HEK293T (cell line): ENCODE measurements at places on chromosomes 6 and 20.

DNA sequence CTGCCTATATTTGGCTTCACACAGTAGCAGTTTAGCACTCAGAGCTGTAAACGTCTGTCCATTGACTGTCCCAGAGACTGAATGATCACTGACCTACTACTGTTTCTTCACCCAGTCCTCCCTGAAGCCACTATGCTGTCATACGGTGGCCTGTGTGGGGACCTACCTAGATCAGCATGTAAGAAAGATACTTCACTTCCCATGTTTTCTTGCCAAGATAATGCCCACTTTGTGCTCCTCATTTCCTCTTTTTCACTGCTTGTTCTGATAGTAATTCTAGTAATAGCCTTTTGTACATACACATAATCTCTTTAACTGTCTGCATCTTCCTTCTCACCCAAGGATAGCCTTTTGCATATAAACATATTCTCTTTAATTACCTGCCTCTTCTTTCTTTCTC is 109.9 kb upstream of the TIAM2 start:
- no peak for DNase-seq

GRCh38 chr20:6863355-6863754 is 95.9 kb downstream of the BMP2 start:
- no peak for DNase-seq

- no peak for DNase-seq
Measured at GRCh38 chr6:7891078-7891872, 19.3 kb downstream of the TXNDC5 start.

GRCh38 chr20:59455402-59456341 is 148.7 kb upstream of the PHACTR3 start:
- DNase-seq = peak; percentile 49

- DNase-seq = no peak
Measured at GRCh38 chr6:93962566-93962965, 543.2 kb upstream of the EPHA7 start.

GRCh38 chr20:10359621-10360040 is 74.4 kb downstream of the MKKS start:
- DNase-seq = no peak

DNA sequence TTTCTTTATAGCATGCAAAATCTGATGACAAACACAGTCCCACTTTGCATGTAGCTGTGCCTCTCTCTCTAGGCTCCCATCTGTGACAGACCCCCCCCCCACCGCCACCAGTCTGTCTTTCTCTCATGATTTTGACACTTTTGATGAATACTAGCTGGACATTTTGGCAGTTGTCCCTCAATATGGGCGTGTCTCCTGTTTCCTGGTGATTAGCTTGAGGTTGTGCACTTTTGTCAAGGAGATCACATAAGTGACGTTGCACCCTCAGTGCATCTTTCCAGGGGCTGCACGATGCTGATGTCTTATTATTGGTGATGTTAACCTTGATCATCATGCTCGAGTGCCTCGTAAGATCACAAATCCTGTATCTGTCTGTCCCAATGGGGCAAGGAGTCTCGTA is 155.1 kb downstream of the EYA2 start:
- DNase-seq = no peak

GRCh38 chr6:12092762-12093161 is 80.7 kb downstream of the HIVEP1 start:
- DNase-seq = no peak

DNA sequence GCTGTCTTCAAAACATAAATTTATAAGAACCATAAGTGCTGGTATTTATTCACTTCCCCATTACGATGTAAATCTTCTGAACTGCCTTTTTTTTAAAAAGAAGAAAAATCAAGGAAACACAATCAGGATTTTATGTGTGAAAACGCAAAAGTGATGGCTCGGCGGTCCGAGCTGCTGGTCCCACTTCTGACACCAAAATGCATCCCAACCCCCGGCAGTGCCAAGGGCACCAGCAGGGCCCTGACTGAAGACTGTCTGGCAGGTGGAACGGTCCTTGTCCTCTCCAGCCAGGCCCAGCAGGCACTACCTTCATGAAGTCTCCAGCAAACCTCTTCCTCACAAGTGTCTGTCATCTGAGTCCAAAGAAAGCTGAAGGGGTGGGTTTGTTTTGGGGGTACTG is 41.2 kb downstream of the TBC1D7 start:
- no peak for DNase-seq

- DNase-seq = no peak
Measured at GRCh38 chr20:19451923-19452295, 239.5 kb downstream of the SLC24A3 start.

- no peak for DNase-seq
Measured at GRCh38 chr6:125792172-125792571, 1.4 kb downstream of the NCOA7 start.

DNA sequence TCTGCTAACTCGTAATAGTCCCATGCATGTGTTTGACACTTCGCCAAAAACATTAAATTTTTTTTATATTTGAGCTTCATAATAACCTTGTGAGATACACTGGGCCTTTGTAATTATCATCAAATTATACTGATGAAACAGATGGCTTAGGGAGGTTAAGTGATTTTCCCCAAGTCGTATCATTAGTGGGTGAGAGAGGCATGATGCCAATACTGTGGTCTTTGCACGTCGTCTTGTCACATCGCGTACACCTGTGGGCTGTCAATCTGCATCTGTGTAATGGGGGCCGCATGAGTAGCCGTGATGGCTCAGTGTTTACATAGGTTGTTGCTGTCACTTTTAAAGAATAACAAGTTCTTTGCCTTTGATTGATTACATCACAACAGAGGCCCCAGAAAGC is 1.7 kb downstream of the PRL start:
- no peak for DNase-seq

DNA sequence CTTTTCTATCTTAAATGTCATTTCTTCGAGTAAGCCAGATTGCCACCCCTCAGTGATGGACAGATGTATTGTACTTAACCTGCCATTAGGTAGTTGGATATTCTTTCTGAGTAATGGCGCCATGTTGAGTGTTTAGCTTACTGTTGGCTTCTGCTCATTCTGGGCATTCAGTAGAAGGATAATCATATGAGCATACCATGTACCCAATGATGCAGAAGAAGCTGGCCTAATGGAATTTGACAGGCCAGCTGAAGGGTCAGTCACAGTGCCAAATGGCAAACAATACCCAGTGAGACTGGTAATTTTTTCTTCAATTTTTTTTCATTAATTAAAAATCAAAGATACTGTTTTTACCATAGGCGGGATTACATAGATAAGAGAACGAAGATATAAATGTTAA is 1010.8 kb upstream of the EYS start:
- no peak for DNase-seq

GRCh38 chr6:27321901-27322300 is 9.8 kb upstream of the POM121L2 start:
- DNase-seq = no peak

DNA sequence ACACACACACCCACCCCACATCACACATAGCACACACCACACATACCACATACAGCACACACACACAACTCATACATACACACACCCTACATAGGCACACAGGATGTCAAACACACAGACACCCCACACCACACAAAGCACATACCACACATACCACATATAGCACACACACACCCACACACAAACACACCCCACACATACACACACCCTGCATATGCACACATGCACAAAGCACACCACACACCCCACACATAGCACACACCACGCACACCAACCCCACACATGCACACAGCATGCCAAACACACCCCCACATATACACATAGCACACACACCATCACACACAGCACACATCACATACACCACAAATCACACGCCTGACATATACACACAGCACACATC is 79.1 kb downstream of the RAMACL start:
- no peak for DNase-seq

DNA sequence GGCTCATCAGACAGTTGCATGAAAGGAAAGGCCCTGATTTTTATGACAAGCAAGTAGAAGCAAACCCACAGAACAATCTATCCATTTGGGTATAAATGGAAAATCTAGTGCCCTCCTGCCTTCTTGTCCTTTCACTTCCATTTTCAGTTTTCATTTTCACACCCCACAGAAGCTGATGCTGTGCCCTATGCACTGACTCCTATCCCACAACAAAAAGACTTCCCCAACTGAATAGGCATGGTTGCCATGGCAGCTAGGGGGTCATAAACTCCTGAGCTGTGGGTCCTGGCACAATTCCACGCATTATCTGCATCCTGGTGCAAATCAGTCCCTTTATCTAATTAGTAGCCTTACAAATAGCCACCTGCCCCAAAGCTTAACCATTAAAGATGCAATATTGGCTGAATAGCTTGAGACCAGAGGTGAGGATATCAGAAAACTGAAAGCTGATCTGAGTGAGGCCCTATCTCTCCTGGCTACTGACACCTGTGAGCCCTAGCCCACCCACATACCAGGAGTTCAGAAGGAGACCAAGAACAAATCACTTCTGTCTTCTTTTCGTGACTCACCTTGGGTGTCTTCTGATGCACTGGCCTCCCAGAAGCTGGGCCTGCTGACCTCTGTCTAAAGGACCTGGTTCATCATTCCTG is 34.9 kb upstream of the HEY2 start:
- DNase-seq = no peak

DNA sequence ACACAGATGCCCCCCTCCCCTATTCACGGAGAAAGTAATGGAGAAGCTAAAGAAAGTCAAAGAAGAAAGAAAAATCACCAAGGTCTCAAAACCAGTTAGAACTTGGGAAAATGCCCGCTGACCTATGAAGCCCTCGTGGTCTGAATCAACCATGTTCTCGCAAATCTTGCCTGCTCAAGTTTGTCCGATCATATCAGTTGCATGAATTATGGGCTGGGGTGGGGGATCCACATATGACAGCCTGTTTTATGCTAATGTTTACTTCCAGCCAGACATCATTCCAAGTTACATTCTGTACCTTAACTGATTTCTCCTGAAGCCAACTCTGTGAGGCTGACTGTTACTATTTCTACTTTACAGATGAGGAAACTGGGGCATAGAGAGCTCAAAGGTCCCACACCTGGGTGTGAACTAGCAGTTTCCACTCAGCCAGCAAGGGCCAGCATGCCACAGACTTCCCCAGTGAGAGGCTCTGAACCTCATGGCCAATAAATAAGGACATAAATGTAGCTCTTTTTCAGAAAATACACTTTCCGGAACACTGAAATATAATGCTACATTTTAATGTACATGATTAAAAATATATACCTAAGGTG is 2.1 kb downstream of the RNASET2 start:
- no peak for DNase-seq
